ENCODE measurements at places on chromosomes 7 and 10.
A peak's percentile ranks its signal among the peaks of the same experiment; 100 is the strongest.

- no peaks in the 10 kb centered on the region for H3K4me1 ChIP-seq
- no peak overlapping the region for H3K4me3 ChIP-seq
- H3K27me3 ChIP-seq, result no peaks in the 10 kb centered on the region
- H3K36me3 ChIP-seq, result no peaks in the 10 kb centered on the region
- no peak overlapping the region for H3K27ac ChIP-seq
Measured at GRCh38 chr7:108280136-108280535, 150.0 kb upstream of the LAMB4 start.

GRCh38 chr10:113775686-113776294 is 24.3 kb downstream of the PLEKHS1 start:
- H3K27ac ChIP-seq, result no peak overlapping the region
- peaks cover 9% of the 10 kb centered on the region for H3K27me3 ChIP-seq
- H3K36me3 ChIP-seq, result no peaks in the 10 kb centered on the region
- H3K4me1 ChIP-seq, result peaks cover 2% of the 10 kb centered on the region
- DNase-seq, result no peak
- no peak overlapping the region for H3K4me3 ChIP-seq

DNA sequence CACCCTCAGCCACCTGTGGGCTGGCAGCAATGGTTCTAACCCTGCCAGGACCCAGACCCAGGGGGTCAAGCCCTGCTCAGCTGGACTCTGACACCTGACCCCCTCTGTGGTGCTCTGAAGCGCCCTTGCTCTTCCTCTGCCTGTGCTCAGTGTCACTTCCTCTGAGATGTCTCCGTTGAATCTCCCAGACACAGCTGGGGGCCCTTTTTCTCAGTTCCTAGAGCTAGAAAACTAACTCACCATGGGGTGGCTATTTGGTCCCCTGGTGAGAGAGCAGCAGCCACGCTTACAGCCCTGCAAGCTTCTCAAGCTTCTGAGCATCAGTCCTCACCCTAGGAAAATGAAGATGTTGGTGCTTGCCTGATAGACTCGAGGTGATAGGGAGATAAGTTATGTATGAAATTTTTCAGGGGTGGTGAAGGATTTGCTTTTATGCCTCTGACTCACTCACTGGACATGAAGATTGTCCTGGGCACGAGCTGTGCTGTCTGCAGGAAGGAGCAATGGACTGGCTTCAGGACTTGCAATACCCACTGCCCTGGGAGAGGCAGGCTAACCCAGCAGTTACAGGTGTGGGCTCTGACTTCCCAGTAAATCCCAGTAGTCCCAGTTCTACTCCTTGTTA is 29.6 kb downstream of the COL13A1 start:
- no peak overlapping the region for H3K4me3 ChIP-seq
- no peaks in the 10 kb centered on the region for H3K27me3 ChIP-seq
- peaks cover 23% of the 10 kb centered on the region for H3K4me1 ChIP-seq

DNA sequence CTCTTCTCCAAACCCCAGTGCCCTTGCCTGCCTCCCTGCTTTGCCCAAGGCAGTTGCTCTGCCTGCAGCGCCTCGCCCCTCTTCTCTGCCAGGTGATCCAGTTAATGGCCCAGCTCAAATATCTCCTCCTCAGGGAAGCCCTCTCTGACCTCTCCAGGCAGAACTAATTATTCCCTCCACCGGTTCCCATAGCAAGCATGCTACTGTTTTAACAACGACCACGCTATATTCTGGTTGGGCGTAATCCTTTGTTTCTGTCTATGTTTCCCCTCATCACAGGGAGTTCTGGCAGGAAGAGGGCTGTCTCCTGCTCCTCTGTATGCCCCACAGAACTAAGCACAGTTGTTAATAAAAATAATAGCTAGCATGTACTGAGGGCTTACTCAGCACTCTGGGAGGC is 36.8 kb upstream of the R3HCC1L start:
- DNase-seq, result no peak
- no peaks in the 10 kb centered on the region for H3K4me1 ChIP-seq
- H3K36me3 ChIP-seq, result no peaks in the 10 kb centered on the region
- H3K27me3 ChIP-seq, result peaks cover 87% of the 10 kb centered on the region
- no peak overlapping the region for H3K27ac ChIP-seq

DNA sequence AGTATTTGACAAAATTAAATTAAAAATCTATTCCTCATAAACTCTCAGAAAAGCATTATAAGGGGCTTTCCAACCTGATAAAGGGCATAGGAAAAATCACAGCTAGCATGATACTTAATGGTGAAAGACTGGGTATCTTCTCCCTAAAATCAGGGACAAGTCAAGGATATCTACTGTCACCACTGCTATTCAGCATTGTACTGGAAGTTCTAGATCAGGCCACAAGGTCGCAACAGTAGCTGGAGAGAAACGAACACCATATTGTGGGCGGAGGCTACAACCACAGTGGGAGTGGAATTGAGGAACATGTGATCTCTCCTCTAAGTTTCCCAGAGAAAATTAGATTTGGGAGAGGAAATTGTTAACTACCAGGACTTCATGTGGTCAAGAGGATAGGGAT is 70.0 kb upstream of the NAMPT start:
- no peak overlapping the region for H3K27ac ChIP-seq
- H3K27me3 ChIP-seq, result no peaks in the 10 kb centered on the region
- H3K4me1 ChIP-seq, result peaks cover 2% of the 10 kb centered on the region

DNA sequence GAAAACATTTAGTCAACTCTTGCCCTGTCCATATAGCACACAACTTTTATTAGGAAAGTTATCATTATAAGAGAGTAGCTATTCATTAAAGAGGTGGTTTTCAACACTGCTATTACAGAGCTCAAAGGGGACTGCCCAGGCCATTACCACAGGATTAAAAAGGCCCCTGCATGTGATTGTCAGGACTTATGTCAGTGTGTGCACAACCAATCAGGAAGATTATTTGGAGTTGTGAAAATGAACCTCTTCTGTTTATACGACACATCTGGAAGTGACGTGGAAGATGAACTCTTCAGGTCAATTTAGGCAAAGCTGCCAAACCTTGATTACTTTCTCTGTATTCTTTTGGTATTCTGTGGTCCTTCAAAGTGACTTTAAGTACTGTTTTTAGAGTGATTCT is 14.7 kb downstream of the CCNY start:
- H3K36me3 ChIP-seq, result no peaks in the 10 kb centered on the region
- peak; percentile 79 for DNase-seq
- H3K4me1 ChIP-seq, result peaks cover 2% of the 10 kb centered on the region
- no peaks in the 10 kb centered on the region for H3K27me3 ChIP-seq

GRCh38 chr10:78516236-78516635 is 482.6 kb downstream of the RPS24 start:
- H3K4me3 ChIP-seq, result no peak overlapping the region
- H3K36me3 ChIP-seq, result no peaks in the 10 kb centered on the region
- H3K27me3 ChIP-seq, result no peaks in the 10 kb centered on the region
- no peak for DNase-seq
- peaks cover 1% of the 10 kb centered on the region for H3K4me1 ChIP-seq

DNA sequence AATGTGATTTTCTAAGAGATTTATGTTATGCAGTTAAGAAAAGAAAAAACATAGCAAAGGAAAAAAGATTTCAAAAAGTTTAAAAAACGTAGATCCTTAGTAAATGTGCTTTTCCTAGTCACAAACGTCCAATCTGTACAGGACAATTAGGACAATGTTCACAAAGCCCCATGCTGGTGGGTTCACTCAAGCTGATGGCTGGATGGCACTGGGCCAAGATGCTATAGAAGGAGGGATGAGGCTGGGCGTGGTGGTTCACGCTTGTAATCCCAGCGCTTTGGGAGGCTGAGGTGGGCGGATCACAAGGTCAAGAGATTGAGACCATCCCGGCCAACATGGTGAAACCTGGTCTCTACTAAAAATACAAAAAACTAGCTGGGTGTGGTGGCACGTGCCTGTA is 22.1 kb downstream of the SVIL start:
- no peaks in the 10 kb centered on the region for H3K27me3 ChIP-seq
- H3K4me1 ChIP-seq, result peaks cover 33% of the 10 kb centered on the region
- H3K27ac ChIP-seq, result peak overlapping the region; percentile 6
- no peak for DNase-seq
- H3K36me3 ChIP-seq, result peaks cover 23% of the 10 kb centered on the region
- no peak overlapping the region for H3K4me3 ChIP-seq

DNA sequence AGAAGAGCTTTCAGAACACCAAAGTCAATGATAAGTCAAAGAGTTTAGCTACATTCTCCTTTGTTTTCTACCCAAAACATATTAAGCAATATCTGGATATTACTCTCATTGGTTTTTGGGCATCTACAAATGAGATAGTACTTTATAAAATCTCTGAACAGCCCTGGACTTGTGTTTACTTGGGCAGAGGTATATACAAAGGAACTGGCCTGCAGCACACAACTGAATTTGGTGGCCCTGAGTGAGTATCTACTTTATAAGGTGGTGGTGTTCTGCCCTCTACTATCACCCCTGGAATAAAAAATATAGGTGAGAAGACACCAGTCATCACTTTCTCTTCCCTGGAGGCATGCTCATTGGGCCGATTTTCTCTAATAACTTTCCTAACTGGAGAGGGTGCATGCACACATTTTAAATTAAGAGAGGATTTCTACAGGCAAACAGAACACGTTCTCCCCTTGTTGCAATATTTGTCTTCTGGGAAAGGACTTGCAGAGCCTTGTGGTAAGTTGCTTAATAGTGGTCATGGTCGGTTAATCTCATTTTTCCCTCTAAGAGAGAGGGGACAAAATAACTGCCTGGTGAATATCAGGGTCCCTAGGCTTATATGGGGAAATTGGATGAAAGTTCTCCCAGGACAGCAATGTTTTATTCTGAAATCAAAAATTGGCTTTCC is 41.1 kb downstream of the OTUD1 start:
- peak overlapping the region; percentile 31 for H3K4me3 ChIP-seq
- H3K27me3 ChIP-seq, result no peaks in the 10 kb centered on the region
- H3K4me1 ChIP-seq, result no peaks in the 10 kb centered on the region
- no peak for DNase-seq
- no peaks in the 10 kb centered on the region for H3K36me3 ChIP-seq

- H3K27ac ChIP-seq, result no peak overlapping the region
- peaks cover 49% of the 10 kb centered on the region for H3K36me3 ChIP-seq
- no peaks in the 10 kb centered on the region for H3K4me1 ChIP-seq
Measured at GRCh38 chr7:149440222-149440621, 20.6 kb downstream of the ZNF777 start.

- peaks cover 41% of the 10 kb centered on the region for H3K36me3 ChIP-seq
- peaks cover 36% of the 10 kb centered on the region for H3K4me1 ChIP-seq
- DNase-seq, result peak; percentile 61
- H3K27me3 ChIP-seq, result no peaks in the 10 kb centered on the region
- H3K4me3 ChIP-seq, result no peak overlapping the region
Measured at GRCh38 chr7:151244196-151244840, 4.2 kb downstream of the SMARCD3 start.

GRCh38 chr7:30433082-30433481 is 45.5 kb downstream of the NOD1 start:
- no peak overlapping the region for H3K27ac ChIP-seq
- H3K36me3 ChIP-seq, result peaks cover 16% of the 10 kb centered on the region
- no peak overlapping the region for H3K4me3 ChIP-seq
- peaks cover 2% of the 10 kb centered on the region for H3K4me1 ChIP-seq

DNA sequence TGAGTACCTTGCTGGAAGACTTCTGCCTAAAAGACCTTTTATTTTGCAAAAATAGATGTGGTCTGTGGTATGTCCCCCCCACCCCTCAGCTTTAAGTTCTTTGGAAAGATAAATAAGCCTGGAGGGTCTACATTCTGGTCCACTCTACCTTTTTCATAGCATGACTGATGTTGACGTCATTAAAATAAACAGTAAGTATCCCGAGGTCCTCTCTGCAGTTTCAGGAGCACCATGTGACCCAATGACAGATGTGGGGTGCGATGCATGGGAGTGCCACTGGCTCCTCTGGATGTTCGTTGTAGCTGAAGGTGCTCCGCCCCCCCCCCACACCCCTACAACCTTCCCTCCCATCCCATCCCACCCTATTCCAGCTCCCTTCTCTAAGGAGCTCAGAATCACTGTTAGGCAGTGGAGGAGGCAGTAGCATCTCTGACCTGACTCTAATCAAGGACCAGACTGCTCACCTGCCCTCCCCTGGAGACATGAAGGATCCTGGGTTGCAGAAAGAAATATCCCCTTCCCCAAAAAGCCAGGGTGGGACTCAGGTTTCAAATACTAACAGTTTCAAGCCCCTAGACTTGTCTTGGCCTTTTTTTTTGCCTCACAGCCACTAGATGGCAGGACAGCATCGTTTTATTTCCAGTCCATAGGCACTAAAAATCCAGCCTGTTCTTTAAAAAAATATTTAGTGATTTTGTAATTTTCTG is 25.1 kb downstream of the CASP7 start:
- no peak overlapping the region for H3K27ac ChIP-seq
- peaks cover 5% of the 10 kb centered on the region for H3K36me3 ChIP-seq
- no peak overlapping the region for H3K4me3 ChIP-seq
- peak; percentile 70 for DNase-seq

GRCh38 chr10:131230641-131231322 is 80.7 kb downstream of the TCERG1L start:
- no peaks in the 10 kb centered on the region for H3K36me3 ChIP-seq
- H3K4me3 ChIP-seq, result no peak overlapping the region
- H3K27ac ChIP-seq, result no peak overlapping the region
- no peaks in the 10 kb centered on the region for H3K27me3 ChIP-seq

DNA sequence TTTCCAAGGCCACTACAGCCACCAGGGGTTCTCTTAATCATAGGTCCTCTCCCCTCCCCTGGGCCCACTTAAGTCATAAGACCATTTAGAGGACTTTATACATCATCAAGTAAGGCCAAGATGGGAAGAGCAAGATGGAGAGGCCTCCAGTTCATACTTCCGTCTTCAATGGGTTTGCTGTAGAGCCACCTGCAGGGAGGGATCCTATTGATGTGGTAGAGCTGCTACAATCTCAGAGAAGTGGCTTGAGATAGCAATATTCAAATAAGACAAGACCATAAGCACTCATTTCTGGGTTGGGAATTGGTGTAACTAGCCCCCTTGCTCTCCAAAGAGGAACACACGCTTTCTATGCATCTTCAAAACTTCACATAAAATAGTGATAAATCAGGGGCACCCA is 214.2 kb downstream of the PLXNA4 start:
- no peak overlapping the region for H3K4me3 ChIP-seq
- no peaks in the 10 kb centered on the region for H3K27me3 ChIP-seq
- no peak overlapping the region for H3K27ac ChIP-seq

- H3K36me3 ChIP-seq, result no peaks in the 10 kb centered on the region
- H3K4me1 ChIP-seq, result peaks cover 26% of the 10 kb centered on the region
- H3K27ac ChIP-seq, result no peak overlapping the region
- DNase-seq, result no peak
- H3K27me3 ChIP-seq, result peaks cover 75% of the 10 kb centered on the region
Measured at GRCh38 chr10:96413151-96413787, 54.5 kb upstream of the OPALIN start.

GRCh38 chr7:16951483-16952080 is 69.8 kb upstream of the AGR3 start:
- no peak for DNase-seq
- H3K27me3 ChIP-seq, result no peaks in the 10 kb centered on the region
- H3K4me3 ChIP-seq, result no peak overlapping the region
- no peaks in the 10 kb centered on the region for H3K4me1 ChIP-seq
- no peaks in the 10 kb centered on the region for H3K36me3 ChIP-seq

DNA sequence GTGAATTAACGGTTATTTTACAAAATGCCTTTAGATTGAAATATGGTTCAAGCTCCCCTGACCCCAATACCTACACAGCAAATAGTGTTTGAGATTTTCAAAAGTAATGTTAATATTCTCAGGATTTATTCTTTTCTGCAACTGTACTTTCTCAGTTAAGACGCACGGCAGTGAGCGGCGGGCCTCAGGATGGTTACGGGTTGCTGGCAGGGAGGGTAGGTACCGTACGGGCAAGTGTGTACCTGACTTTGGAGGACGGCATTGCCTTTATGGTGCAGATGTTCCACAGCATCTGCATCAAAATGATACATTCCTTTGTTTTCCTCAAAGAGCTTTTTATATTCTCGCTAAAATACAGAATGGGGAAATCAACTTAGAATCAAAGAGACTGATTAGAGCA is 44.8 kb downstream of the NEBL start:
- no peaks in the 10 kb centered on the region for H3K4me1 ChIP-seq
- H3K4me3 ChIP-seq, result no peak overlapping the region
- H3K36me3 ChIP-seq, result no peaks in the 10 kb centered on the region
- no peaks in the 10 kb centered on the region for H3K27me3 ChIP-seq
- no peak overlapping the region for H3K27ac ChIP-seq

All from mesenchymal stem cell (in vitro differentiated cells and primary cell).